ENCODE measurements at places on chromosomes 4 and X.

- no peak for DNase-seq
Measured at GRCh38 chrX:7318661-7319060, 170.7 kb upstream of the PUDP start.

- no peak for DNase-seq
Measured at GRCh38 chrX:1336948-1337779, 579 bp downstream of the IL3RA start.

DNA sequence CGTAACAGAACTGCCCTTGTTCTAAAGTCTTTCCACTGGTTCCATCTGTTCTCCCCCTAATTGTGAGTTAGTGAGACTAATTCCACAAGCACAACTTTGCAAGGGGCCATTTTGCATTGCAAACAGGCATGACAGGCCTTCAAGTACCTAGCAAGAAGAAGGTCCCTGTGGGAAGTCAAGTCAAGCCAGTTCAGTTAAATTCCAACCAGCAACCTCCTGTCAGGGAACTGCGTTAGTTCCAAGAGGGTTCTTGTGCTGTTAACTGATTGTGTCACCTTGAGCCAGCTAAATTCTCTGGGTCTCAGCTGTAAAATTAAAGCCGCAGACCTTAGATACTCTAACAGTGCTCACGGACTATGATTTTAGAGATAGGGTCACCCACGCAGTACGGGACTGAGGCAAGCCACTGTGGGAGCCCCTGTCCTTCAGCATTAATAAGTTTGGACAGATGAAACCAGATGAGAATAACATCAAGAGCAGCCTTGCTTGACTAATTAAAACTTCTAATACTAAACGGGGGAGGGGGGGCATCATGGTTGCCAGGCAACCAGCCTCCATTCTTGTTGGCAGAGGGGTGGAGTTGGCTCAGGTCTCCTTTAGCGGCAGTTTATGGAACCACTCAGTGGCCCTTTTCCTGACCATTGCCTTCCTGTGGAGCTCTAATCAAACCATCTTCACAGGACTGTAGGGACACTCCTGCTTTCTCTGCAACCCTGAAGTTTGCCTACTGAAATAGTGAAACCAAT, 24.1 kb upstream of the TMEM150C start:
- no peak for DNase-seq

GRCh38 chr4:72591547-72592454, 22.8 kb upstream of the ADAMTS3 start:
- DNase-seq, result no peak

DNA sequence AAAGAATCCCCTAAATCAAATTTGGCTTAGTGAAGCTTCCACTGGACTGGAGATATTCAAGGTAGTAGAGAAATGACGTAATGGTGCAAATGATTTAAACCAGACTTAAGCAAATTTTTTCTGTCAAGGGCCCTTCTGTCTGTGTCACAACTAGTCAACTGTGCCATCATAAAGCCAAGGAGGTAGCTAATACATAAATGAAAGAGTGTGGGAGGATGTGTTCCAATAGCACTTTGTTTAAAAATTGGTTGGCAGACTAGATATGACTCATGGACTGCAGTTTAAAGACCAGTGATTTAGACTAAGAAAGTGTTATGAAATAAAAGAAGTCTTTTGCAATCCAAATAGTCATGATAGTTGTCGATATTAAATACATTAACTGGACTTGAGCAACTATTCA, 24.3 kb upstream of the TEX13C start:
- no peak for DNase-seq

- DNase-seq, result no peak
Measured at GRCh38 chr4:152247271-152247975, 288.5 kb downstream of the FBXW7 start.

- DNase-seq, result no peak
Measured at GRCh38 chr4:168585168-168586091, 88.6 kb downstream of the PALLD start.

DNA sequence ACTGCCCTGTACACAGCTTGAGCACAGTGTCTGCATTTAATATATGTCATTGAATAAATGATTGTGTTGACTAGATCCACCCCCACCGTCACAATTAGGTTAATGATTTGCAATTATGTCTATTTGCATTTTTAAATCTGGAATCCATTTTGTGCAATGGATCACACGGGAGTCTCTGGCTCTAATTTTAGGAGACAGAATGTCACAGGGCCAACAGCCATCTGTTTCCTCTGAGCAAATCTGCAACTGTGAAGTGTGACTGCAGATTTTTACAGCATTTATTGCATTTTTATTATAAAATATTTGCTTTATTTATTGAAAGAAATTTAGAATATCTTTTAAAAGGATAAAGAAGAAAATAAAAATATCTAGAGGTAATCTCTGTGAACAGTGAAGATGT, 316.8 kb downstream of the HS3ST1 start:
- DNase-seq, result no peak

- no peak for DNase-seq
Measured at GRCh38 chr4:108839333-108839732, 76.5 kb upstream of the ETNPPL start.

GRCh38 chrX:111687305-111687704, 6.3 kb downstream of the ALG13 start:
- DNase-seq, result no peak

DNA sequence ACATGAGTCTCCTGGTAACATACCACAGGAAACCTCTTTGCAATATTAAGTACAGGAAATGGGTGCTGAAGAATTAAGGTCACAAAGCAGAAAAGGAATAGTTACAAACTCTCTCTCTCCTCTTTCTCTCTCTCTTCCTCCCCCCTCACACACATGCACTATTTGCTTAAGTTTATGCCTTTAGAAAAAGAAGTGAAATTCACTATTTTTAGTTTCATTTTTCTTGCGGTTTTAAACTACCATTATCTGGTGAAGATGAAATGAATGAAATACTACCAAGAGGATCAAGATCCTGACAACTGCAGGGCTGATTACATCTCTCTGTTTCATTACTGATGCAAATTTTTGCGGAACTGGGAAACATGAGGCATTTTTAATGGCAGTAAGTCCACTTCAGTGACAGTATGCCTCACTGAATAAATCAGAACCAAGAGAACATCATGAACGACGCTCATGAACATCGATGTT, 64.3 kb upstream of the FTHL17 start:
- no peak for DNase-seq

DNA sequence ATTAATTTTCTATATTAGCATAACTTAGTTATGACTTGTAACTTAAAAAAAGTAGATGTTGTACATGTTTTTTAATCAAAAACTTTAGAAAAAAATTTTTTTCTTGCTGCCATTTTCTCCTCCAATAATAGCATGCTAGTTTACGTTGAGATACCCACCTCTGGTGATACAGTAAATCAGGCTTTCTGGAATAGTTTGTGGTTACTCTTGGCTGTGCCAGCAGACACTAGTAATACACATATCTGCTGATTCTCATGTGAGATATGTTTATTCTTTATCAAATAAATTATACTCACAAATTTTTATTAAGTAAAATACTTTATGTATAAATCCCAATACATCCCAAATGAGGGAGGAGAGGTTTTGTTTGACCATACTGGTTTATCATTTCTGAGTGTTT, 117.3 kb downstream of the KLHL8 start:
- no peak for DNase-seq

GRCh38 chr4:128315756-128316520, 28.3 kb upstream of the PGRMC2 start:
- DNase-seq, result no peak

- DNase-seq, result no peak
Measured at GRCh38 chr4:150940123-150940522, 75.0 kb downstream of the LRBA start.

- DNase-seq, result no peak
Measured at GRCh38 chr4:180669680-180670079, 1573.5 kb upstream of the TENM3 start.

DNA sequence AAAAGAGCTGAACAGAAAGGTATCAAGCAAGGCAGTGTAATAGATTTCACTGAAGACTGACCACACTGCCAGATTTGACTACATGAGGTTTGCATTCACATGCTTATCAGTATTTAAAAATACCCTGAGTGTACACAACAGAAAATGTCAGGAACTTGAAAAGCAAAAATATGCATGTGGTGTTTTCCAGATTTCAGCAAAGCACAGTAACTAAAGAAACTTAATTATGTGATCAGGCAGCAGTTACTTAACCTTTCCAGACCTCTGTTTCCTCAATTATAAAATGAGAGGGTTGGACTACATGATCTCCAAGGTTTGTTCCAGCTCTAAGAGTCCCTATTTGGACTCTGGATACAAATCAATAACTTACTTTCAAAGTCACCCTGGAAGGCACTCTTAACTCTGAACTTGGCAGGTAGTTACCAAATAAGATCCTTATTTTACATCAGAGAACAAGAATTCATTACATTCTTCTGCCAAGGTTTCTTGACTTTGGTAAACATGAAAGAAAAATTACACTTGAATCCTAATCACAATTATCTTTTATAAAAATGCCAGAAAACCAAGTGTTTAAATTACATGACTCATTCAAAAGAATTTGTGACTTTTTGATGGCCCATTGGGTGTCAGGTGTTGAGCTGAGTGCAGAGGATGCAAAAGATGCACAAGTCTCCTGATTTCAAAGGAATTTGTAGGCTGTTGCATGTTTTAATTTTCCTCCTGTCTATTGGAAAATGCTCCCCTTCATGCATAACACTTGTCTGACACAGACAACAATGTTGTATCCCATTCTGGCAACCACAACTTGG, 241.6 kb downstream of the MGST2 start:
- DNase-seq, result no peak

Data from activated CD8-positive, alpha-beta memory T cell treated with anti-CD3 and anti-CD28 coated beads for 1 hour (primary cell).